ENCODE measurements at places on chromosomes 6 and 20. TPM values are rescaled to one million over a fixed set of nuclear protein-coding genes. Genes with fewer than 3 reads are reported as not detected.

The C6orf118 gene
- total RNA-seq: not detected

The CGA gene
- total RNA-seq: not detected

The LIME1 gene
- 2.3 TPM for total RNA-seq

The PPP1R3G gene
- total RNA-seq: 1.3 TPM

The LATS1 gene
- total RNA-seq: 2.9 TPM

The DEK gene
- total RNA-seq: 56.8 TPM
